ENCODE measurements at places on chromosomes 11 and 22.

- no peak for DNase-seq
Observed at GRCh38 chr11:104619751-104620150, 278.5 kb downstream of the CASP12 start.

DNA sequence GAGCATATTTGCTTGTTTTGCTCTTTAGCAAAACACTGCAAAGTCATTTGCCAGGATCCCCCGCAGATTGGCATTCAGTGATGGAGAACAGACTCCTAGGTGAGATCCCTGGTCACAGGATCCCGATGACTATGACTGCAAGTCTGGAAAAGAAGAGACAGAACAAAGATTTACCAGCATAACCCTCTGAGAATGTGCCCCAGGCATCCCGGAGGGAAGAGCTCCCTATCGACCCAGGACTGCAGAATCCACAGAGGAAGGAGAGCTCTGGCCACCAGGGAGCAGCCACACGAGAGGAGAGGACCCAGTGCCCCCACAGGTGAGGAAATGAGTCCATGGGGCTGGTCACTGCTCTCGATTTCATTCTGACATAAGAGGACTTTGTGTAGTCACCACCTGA is 105.2 kb downstream of the ZNF280B start:
- no peak for DNase-seq

GRCh38 chr22:48428631-48429371 is 1398.9 kb downstream of the BRD1 start:
- DNase-seq, result no peak

- peak; percentile 73 for DNase-seq
Observed at GRCh38 chr11:70625582-70626518, 227.5 kb downstream of the CTTN start.

GRCh38 chr11:121460941-121461514 is 8.3 kb upstream of the SORL1-AS1 start:
- no peak for DNase-seq

GRCh38 chr11:13183826-13184196 is 93.8 kb upstream of the BMAL1 start:
- no peak for DNase-seq

DNA sequence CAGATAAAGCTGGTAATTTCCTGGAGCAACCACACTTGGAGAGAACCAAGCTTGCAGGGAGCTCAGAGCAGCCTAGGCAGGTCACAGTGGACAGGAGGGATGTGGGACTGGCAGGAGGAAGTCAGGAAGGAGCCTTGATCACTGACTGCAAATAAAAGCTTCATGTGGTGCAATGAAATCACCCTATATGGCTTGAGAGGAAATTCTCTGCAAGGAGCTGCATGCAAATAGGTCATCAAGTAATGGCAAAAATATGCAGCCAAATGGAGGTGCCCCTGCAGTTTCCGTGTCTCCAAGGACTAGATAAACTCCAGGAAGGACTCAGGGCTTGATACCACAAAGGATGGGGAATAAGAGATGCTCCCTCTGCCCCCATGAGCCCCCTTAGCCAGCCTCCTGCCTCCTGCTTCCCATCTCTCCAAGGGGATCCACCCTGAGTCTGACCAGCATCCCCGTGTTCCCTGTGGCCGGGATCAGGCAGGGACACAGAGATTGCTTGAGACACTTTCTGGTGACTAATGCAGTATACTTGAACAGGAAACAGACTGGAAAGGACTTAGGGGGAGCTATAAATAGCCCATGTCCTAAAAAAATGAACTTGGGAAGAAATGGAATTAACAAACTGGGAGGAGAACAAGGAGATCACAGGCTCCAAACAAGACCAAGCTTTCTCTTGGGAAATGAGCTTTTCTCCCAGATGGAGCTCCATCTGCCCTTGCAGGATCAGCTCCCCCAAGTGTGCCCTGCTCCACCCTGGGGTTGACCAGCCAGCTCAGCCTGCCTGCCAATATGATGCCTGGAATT is 23.9 kb upstream of the MICAL2 start:
- DNase-seq, result no peak

- no peak for DNase-seq
Observed at GRCh38 chr22:44618400-44618799, 83.6 kb upstream of the PRR5 start.

DNA sequence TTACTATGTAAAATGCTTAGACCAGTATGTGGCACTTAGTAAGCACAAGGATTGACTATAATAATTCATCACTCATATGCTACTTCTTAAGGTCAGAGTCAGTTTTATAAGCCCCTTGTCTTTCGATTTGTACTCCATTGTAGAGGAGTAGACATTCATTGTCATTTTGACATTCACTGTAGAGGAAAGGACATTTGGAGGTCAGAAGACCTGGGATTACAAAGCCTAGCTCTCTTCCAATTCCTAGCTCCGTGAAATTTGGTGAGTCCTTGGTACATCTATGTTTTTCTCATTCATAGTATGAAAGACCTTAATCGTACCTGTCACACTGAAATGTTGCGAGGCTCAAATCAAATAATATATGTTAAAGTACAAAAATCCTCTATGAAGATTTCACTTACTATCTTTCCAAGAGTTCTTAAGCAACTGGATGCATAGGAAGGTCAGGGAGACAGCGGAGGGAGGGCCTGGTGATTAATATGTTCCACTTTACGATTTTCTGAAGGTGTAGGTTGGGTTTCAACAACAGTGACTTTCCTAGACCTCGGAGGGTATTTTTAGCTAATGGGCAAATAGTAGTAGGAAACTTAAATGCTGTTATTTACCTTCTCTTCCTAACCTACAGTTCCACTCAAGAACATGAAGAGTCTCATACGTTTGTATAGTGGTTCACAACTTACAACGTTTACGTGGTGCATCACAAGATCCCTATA is 1.4 kb upstream of the EMSY start:
- DNase-seq, result no peak

- DNase-seq, result no peak
Observed at GRCh38 chr11:47987781-47988180, 7.4 kb downstream of the PTPRJ start.

Measured in caudate nucleus (tissue), 63 donors.